Activated naive CD8-positive, alpha-beta T cell treated with anti-CD3 and anti-CD28 coated beads, Interleukin-2, amount 10 ng/mL, durations not matched to agents 7 days and 5 days (primary cell): ENCODE measurements at places on chromosomes 7 and 10.

DNA sequence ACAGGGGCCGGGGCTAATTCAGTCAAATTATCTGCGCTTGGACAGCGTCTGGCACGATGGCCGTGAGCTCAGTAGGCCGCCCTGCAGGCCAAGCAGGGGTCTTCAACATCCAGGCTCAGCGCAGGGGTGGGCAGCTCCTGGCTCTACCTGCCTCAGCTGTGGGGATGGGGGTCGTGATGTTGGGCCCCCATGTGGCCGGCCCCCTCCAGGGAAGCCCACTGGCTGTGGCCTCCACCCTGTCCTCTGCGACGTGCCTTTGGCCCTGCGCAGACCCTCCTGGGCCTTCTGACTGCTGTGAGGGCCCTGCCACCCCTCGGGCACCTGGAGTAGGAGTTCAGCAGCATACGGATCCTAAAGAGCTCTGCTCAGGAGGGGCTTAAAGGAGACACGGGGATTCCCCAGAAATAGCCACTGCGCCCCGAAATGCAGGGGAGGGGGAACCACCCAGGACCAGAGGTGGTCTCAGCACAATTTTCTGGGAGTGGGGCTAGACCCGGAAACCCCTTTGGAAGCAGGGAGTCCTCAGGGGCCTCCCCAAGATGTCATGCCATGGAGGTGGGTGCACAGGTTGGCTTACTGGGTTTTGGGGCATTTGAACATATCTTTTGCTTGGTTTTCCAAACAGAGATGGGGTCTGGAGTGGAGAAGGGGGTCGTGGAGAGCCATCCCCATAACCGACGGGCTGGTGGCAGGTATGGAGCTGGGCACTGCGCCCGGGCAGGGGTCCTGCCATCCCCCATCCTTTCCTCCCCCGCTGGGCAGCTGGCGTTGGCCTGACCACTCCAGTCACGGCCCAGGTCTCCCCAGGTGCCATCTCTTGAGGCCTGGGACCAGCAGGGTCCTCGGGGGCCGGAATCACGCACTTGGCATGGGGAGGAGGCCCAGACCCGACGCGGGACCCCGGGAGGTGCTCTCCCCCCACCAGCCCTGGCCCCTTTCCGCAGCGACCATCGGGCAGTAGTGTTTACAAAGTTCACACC, 4.0 kb upstream of the ADAP1 start:
- no peak for DNase-seq

DNA sequence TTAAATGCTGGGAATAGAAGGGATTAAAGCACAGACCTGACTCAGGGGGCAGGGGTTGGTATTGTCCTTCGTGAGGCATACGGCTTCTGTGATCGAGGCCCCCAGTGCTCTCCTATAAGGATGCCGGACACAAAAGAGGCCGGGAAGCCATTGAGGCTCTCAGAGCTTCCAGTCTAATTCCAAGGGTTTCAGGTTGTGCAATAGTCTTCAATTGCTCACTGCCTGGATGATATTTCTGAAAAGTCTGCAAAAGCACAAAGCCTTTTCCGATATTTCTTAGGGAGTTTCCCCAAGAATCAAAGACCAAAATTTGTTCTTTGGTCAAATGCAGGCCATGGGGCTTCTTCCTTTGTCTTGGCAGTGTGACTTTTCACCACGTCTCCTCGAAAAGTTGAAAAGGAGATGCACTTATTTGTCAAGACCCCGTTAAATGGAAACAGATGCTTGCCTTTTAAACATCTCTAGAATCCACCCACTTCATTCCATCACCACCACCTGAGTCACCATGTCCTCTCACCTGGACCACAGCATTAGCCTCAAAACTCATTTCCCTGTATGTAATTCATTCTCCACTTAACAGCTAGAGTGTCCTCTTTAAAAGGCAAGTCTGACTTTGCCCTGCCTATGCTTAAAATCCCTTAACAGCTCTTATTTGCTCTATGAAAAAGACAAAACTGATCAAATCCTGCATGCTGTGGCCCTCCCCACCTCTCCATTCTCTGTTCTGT, 134.8 kb upstream of the NAMPT start:
- DNase-seq: no peak

DNA sequence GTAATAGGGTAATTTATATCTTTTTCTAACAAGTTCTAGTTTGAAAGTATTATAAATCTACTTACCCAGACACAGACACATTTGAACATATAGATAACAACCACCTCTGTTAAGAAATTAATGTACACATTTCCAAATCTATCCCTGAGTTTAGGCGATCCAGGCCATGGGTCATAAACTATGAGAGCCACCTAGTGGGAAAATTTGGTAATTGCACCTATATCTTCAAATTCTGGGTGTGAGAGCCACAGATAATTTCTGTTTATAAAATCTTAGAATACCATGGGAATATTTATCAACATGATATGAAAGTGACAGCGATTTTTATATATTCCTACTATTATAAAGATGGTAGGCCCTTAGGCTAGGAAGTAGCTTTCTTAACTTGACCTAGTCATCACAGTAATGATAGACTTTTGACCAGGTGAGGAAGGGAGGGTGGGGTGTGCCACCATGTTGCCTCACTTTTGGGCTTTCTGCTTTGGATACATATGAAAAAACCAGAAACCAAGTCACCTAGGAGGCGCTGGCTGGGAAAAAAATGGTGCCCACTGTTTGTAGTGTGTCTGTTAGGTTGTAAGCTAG, 8.0 kb upstream of the EPHA1 start:
- no peak for DNase-seq

GRCh38 chr10:70126700-70127395, 5.8 kb downstream of the AIFM2 start:
- no peak for DNase-seq

- DNase-seq: no peak
Observed at GRCh38 chr10:120517196-120517595, 60.2 kb downstream of the PLPP4 start.

DNA sequence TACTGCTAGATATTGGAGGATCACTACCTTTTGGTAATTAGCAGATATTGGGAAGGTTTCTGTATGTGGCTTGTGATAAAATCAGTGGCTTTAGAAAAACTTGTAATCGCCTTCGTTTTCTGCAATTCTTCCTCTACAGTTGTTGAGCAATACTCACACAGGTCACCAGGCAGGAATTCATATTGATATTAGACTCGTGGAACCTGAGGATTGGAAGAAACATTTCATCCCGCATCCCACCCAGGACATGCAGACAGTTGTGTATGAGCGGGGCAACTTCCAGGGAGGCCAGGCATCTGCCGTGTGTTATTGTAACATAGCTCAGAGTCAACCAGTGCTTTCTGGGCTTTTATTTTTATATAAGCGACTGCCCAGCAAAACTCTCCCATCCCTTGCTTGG, 821.3 kb downstream of the LRMDA start:
- no peak for DNase-seq

- no peak for DNase-seq
Observed at GRCh38 chr10:62376071-62377025, 2.2 kb downstream of the ZNF365 start.

DNA sequence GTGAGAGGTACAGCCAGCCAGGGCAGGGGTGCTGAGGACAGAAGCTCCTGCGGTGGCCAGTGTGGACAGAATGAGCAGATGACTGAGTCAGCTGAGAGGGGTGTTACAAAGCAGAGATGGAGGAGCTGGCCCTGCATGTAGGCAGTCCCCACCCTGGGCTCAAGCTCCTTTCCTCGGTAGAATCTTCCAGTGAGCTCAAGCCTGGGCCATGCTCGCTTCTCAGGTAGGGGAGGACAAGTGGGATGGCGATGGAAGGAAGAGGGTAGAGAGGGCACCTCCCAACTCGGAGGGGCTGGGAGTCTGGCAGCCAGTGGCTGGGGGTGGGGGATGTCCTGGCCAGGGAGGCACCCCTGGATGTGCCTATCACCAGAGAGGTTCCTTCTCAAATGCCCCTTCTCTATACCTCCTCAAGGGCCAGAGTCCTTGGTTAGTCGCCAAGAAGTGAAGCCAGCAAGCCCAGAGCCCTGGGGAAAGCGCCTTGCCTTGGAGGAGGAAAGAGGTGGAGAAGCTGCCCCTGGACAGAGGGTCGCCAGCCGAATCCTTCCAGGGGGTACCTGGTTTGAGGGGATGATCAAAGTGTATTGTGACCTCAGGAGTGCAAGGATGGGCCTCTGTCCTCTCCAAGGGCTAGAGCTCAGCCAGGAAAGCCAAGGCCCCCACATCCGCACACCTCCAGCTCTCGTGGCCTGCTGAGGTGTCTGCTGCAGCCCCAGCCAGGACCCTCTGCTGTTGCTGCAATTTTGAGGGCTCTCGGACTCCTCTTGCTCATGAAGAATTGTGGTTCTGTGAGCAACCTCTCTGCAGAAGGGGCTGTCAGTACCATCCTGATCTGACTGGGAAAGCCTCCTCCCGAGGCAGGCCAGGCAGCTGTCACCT, 88.6 kb upstream of the MACROH2A2 start:
- DNase-seq: no peak

GRCh38 chr10:70891627-70892026, 3.3 kb upstream of the PCBD1 start:
- DNase-seq: no peak

GRCh38 chr7:149883452-149883861, 9.7 kb downstream of the ATP6V0E2 start:
- peak; percentile 70 for DNase-seq

GRCh38 chr10:12255048-12255447, 59.1 kb downstream of the CDC123 start:
- DNase-seq: no peak

DNA sequence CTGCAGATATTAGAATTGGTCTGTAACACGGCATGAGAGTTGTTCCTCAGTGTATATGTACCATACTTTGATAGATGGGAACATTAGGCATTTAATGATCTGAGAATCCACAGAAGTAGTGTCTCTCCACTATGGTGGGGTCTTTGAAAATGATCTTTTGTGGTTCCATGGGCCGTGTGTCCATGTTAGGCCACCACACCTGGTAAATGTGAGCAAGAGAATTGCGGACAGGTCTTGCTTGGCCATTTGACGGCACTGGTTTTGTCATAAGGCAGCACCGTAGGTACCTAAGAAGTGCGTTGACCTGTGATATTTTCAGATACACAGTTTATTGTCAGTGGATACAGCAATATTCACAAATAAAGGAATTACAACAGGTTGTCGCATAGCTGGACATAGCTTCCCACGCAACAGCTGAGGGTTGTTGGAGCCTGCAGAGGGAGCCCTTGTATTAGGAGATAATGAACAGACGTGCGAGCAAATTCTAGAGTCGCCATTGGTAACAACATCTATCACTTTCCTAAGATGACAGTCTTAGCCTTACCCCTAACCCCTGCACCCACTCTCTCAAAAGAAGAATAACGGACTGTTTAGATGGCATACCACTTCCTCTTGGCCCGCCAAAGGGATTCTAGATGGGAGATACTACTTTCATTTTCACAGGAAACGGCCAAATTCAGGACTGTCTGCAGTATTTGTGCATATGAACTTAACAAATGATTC, 111.4 kb downstream of the COL28A1 start:
- DNase-seq: peak; percentile 34

GRCh38 chr7:155198901-155199845, 98.5 kb upstream of the INSIG1 start:
- no peak for DNase-seq

- no peak for DNase-seq
Observed at GRCh38 chr10:79185796-79186374, 117.1 kb downstream of the ZMIZ1 start.

GRCh38 chr7:509426-510130, 10.1 kb downstream of the PDGFA start:
- DNase-seq: no peak

DNA sequence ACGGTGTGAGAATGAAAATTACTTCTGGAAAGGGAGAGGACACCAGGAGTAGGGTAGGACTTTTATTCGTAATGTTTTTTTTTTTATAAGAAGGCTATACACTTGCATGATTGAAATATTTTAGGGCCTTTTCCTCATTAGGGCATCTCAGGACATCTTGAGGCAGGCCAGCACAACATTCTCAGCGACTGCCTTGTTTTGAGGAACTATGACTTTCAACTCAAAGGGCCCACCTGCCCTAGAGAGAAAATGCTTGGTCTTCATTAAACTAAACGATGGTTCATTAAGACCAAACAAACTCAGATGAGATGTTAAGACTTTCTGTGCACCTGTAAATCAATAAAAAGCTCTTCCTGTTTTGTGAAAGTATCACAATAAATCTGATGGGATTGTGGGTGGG, 11.3 kb downstream of the NOD1 start:
- no peak for DNase-seq

DNA sequence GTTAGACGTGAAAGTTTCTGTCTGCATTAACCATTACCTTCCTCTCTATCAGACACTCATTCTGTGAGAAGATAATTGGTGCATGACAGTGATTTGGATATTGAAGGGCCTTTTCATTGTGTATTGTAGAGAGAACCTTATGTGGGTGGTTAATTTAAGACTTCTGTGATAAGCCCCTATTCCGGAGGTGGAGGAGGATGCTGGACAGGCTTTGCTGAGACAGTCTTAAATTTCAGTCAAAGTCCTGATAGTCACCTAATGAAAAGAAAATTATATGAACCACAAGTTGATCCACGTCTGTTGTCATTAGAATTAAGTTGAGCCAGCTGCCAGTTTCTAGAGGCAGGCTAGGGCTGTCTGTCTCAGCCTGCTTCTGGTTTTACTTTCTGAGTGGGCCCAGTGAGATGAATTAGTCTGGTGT, 62.9 kb downstream of the CELF2 start:
- no peak for DNase-seq

DNA sequence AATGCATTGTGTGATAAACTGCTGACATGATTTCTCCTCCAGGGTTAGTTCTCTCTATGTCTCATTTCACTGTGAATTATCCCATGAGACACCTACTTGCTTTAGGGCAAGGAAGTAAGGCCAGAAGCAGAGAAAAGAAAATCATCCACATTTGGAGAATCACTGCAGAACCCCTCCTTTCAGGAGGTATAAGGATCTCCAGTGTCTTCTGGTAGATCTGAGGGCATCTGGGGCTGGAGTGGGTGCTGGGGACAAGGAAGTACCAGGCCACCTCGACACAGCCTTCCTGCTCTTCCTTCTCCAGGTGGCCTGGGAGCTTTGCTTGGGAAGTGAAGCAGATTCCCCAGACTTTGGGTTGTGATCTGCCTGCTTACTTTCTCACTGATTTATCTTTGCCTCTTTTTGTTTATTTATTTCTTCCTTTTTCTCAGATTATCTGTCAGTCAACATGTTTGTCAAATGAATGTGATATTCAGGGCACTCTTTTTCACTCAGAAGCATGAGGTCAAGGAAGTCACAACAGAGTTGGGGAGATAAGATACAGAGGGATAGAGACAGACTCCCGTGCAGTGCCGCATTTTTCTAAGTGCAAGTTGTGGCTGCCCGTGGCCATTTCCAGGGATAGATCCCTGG, 12.4 kb upstream of the CAMK2G start:
- no peak for DNase-seq

- DNase-seq: no peak
Observed at GRCh38 chr7:44615149-44615611, 8.8 kb downstream of the OGDH start.

GRCh38 chr7:52876402-52876801, 159.0 kb upstream of the POM121L12 start:
- no peak for DNase-seq

- DNase-seq: no peak
Observed at GRCh38 chr7:27113991-27114769, 11.7 kb upstream of the HOXA2 start.
